ENCODE measurements at places on chromosomes 4 and X. TPM values are rescaled to one million over a fixed set of nuclear protein-coding genes. Genes with fewer than 3 reads are reported as not detected.
A peak's percentile ranks its signal among the peaks of the same experiment; 100 is the strongest.

The RBM46 gene
- not detected for total RNA-seq

The SLITRK2 gene
- 0.59 TPM for total RNA-seq

The P2RY4 gene
- not detected for total RNA-seq

The UGT2B17 gene
- not detected for total RNA-seq

The H2BW2 gene
- total RNA-seq: not detected

The SYP gene
- total RNA-seq: 12.4 TPM

The DCLK2 gene
- total RNA-seq: 9.5 TPM

The PAPSS1 gene
- 28.1 TPM for total RNA-seq

The SSX2B gene
- not detected for total RNA-seq

The DCHS2 gene
- not detected for total RNA-seq

The CXCL6 gene
- 0.33 TPM for total RNA-seq

GRCh38 chrX:65679071-65679540, 11.7 kb downstream of the MSN start:
- DNase-seq: peak; percentile 63

- no peak for DNase-seq
Observed at GRCh38 chrX:69162361-69162865, 2.8 kb downstream of the PJA1 start.

DNA sequence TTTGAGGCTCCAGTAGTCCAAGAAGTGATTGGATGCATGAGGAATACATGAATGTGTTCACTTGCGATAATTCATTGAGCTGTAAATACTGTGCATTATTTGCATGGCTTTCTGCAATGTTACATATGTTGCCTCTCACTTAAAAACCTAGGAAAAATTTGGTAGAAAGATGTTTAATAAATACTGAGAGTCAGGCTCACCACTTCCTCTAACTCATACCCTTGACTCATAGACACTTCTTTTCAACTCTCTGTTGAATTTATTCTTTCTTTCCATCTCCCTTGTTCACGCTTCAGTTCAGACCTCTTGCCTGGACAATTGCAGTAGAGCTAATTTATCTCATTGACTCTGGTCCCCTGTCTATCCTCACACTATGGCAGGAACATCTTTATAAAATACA, 35.8 kb upstream of the LEF1 start:
- no peak for DNase-seq

DNA sequence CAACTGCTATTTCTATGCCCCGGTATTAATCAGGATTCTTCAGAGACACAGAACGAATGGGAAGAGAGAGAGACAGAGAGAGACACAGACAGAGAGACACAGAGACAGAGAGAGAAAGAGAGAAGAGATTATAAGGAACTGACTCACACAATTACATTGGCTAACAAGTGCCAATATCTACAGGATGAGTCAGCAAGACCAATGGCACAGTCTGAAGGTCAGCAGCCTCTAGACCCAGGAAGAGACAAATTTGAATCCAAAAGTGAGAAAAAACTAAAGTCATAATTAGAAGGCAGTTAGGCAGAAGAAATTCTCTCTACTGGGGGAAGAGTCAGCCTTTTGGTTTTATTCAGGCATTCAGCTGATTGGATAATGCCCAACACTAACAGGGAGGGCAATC, 187.3 kb downstream of the MAB21L2 start:
- DNase-seq: peak; percentile 13

- DNase-seq: no peak
Observed at GRCh38 chr4:82515705-82516104, 46.1 kb downstream of the TMEM150C start.

DNA sequence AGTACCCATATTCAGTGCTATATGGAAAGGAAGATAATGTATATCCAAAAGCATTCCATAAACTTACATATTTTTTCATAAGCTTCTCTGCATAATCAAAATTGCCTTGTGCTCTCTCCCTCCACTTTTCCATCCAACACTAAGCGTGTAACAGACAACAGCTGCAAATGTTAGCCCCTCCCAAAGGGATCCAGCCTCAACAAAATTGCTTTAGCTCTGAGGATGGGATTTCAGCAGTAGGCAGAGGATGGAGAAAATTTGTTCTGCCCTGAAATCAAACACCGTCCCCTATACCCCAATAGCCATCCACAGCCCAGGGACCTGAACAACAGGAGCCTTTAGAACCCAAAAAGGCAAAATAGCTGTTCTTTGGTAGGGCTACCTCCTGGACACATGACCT, 28.8 kb upstream of the FGF13 start:
- no peak for DNase-seq

DNA sequence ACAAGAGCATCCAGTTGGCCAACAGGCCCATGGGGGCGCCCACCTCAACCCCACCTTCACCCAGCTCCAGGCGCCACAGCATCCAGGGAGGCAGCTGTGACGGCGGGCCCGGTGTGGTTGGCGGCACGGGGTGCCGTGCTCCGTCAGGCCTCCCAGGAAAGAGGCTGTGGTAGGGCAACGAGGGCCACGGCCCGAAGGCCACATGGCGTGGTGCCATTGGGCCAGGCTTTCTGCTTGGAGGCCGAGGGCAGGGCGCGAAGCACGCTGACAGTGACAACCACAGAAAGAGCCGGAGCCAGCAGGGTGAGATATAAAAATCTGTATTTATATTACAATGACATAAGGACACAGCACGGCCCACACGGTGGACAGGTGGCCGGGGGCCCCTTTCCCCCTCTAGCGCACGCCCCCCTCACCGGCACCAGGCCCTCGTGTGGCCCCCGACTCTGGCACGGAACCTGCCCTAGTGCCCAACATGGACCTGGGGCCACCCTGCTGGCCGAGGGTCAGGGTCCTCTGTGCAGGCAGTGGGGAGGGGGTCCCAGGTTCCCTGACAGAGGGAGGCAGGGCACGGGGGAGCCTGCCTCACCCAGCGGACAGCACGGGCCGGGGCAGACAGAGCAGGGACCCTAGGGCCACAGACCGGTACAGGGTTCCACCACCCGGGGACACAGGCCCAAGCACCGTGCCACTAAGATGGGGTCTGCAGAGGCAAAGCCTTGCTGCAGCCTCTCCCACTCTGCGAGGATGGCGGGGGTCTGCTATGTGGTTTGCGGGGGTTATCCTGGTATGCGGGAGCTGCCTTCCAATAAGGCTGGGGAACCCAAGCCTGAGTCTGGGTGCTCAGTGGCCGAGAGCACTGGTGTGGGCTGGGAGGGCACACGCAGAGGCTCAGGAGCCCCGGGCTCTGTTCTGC, 5.5 kb upstream of the HAUS3 start:
- DNase-seq: no peak

GRCh38 chr4:95833711-95834194, 6.1 kb upstream of the PDHA2 start:
- no peak for DNase-seq

GRCh38 chr4:24245491-24245820, 338.9 kb downstream of the DHX15 start:
- DNase-seq: no peak

DNA sequence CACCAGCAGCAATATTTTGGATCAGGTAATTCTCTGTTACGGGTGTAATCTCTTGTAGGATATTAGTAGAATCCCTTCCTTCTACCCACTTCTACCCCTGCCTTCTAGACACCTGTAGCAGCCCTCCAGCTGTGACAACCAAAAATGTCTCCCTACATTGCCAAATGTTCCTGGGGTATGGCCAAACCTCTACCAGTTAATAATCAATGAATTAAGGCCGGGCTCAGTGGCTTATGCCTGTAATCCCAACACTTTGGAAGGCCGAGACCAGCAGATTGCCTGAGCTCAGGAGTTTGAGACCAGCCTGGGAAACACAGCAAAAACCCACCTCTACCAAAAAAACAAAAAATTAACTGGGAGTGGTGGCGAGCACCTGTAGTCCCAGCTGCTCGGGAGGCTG, 9.9 kb downstream of the MAML3 start:
- DNase-seq: no peak

DNA sequence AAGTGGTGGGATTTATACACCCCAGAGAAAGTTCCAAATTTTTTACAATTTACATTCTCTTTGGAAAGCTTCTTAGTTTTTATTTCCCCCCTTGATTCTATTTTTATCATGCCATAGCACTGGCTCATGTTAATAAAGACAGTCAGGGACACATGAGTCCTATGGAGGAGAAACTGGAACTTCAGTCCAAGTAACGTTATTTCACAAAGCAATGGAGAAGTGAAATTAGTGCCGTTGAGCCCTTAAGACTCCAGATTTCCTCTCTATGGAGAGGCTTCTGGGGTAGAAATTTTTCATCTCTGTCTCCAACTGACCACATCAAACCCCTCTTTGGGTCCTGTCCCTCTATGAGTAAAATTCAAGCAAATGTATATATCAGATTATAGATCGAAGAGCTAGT, 12.8 kb upstream of the TASL start:
- DNase-seq: no peak

- peak; percentile 32 for DNase-seq
Observed at GRCh38 chr4:157045507-157046127, 30.3 kb upstream of the GLRB start.

DNA sequence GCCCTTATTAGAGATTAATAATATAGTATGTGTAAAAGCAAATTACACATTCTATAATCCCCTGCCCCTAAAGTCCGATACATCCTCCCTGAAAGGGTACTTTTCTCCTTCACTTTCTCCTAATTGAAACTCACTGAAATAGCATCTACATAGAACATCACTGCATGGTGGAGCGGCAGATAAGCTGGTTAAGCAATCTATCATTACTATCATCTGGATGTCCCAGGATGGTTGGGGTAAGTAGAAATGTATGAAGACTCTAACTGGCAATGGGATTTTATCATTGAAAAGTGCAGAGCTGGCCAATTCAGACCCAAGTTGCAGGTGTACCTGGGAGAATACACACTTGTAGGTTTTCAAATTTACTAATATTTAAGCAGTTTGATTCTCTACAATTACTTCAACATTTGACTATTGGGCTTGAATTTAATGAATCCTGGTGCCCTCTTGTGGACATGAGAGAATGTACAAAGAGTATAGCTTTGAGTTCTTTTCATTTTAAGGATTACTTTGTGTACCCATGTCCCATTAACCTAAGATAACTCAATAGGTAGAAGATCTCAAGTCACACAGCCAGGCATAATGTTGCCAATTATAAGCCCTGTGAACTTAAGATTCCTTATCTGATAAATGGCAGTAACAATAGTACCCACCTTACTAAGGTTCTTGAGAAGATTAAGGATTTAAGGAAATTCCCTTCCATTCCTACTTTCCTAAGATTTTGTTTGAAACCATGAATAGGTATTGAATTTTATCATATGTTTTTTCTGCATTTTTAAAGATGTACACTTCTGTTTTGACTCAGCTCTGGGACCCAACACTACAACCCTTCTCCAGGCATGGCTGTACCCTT, 69.8 kb downstream of the SHROOM3 start:
- no peak for DNase-seq

DNA sequence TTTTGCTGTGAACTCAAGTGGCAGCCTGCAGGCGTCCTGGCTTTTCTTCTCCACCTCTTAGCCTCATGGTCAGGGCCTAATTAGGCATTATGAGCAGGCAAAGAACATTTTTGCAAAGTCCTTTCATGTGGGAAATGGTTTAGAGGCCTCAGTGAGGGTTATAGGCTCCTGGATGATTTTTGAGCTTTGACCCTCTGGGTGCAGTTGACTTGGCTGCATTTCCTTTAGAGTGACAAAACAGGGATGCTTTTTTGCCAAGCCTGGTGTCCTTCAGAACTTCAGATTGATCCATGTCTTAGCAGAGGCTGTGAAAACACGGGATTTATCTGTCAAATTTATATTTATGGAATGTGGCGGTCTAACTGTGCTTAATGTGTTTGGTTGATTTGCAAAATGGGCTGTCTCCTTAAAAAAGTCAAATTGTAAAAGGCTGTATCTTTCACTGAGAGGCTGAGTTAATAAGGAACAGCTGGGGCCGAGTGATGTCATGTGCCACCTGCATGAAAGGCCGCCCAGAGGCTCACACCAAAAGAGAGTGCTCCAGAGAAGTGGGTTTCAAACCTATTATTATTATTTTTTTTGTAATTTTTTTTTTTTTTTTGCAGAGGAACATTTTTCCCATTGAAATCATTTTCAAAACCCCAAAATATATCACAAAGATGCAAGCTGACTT, 192.2 kb upstream of the ARX start:
- no peak for DNase-seq

DNA sequence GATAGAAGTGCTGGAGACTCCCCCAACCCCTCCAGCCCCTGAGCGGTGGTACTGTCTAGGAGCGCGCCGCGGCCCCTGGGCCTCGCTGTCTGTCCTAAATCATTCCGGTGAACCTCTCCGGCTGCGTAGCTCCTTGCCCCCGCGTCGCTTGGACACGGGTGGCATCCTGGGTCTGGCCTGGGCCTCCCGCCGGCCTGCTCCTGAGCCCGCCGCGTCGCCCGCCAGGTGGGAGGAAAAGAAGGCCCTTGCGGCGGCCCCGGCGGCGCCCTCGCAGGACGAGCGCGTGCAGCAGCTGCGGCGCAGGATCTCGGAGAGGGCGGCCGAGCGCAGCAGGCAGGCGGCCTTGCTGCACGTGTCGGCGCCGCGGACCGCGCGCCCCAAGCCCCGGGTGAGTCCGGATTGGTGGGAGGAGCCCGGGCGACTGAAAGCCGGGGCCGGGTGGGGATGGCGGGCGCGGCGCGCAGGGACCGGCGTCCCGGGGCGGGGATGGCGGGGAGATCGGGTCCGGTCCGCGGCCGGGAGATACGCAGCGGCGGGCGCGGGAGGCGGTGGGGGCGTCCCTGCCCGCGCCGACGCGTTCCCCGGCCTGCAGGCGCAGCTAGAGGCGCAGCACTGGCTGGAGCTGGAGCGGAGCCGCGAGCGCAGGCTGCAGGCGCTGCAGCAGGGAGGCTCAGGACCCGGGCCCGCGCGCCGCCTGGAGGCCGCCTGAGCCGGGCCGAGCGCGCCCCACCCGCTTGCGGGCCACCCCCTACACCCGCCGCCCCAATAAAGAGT, 6.5 kb upstream of the RNF4 start:
- no peak for DNase-seq

GRCh38 chr4:663438-664428, 10.3 kb downstream of the ATP5ME start:
- DNase-seq: no peak

- DNase-seq: no peak
Observed at GRCh38 chr4:21780148-21780547, 168.4 kb downstream of the KCNIP4 start.

GRCh38 chrX:64195862-64196261, 9.6 kb downstream of the AMER1 start:
- no peak for DNase-seq

DNA sequence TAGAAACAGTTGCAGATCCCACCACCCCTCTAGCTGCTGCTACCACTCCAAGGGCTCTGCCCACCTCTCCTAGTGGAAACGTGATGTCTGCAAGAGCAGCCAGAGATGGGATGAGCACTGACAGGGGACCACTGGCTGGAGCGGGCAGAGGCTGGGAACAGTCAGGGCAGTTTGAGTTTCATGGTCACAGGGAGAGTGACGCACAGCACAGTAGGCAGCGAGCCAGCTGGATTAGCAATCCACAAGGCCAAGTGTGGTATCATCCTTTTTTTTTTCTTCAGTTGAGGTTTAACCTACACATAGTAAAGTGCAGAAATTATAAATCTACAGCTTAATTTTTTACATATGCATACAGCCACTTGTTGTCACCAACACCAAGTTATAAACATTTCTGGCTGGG, 6.4 kb upstream of the SCML2 start:
- DNase-seq: no peak
